ENCODE measurements at places on chromosomes 4 and X.

GRCh38 chr4:66307641-66308438 is 637.6 kb upstream of the EPHA5 start:
- DNase-seq = no peak

DNA sequence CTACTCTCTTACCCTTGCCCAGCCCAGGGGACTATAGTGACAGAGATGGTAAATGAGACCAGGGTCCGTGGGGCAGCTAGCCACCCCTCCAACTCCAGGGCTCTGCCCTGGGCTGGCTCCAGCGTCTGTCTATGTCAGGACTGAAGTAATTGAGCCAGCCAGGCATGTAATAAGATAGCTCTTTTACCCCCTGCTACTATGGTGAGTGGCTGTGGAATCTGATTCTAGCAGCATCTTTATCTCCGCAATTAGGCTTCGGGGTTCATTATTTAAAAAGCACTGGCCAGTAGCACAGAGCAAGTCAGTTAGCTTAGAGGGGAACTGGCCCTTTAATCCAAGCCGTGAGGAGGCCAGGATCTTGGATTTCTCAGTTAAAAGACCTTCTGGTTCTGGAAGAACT is 123.3 kb upstream of the RAI2 start:
- DNase-seq = no peak

DNA sequence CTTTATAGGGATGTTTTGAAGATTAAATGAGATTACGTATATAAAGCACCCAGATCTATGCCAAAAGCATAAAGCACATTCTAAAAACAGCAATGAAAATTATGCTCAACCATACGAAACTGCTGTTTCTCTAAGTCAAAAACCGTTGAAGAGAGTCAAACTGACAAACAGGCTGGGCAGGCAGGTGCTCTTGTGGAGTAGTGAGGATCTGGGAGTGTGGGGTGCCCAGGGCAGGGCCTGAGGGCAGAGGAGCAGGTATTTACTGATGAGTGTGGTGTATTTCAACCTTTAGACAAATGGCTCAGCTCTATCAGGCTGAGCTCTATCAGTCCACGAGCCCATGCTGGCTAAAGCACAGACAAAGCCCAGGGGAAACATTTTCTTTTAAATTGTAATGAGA is 40.4 kb downstream of the RELL1 start:
- DNase-seq = no peak

DNA sequence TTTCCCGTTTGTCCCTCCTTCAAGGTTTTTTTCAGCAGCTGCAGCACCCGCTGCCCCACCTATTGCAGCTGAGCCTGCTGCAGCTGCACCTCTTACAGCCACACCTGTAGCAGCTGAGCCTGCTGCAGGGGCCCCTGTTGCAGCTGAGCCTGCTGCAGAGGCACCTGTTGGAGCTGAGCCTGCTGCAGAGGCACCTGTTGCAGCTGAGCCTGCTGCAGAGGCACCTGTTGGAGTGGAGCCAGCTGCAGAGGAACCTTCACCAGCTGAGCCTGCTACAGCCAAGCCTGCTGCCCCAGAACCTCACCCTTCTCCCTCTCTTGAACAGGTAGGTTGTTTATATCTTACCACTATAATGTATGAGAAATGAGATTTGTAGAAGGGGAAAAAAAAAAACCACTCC is 4.5 kb downstream of the PRR27 start:
- DNase-seq = no peak

DNA sequence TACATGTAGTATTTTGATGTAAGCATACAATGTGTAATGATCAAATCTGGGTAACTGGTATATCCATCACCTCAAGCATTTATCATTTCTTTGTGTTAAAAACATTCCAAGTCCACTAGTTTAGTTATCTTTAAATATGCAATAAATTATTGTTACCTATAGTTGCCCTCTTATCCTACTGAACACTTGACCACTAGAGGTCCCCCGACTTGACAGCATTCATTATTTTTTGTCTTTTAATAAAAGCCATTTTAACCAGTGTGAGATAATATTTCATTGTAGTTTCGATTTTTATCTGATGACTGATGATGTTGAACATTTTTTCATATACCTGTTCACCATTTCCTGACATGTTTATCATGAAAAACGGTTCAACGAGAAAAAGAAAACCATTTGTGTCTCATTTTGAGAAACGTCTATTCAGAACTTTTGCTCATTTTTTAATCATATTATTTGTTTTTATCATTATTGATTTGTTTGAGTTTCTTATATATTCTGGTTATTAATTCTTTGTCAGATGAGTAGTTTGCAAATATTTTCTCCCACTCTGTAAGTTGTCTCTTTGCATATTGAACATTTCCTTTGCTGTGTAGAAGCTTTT is 199.0 kb upstream of the CXXC4 start:
- DNase-seq = no peak

GRCh38 chr4:156718226-156718625 is 253.4 kb downstream of the PDGFC start:
- DNase-seq = no peak

DNA sequence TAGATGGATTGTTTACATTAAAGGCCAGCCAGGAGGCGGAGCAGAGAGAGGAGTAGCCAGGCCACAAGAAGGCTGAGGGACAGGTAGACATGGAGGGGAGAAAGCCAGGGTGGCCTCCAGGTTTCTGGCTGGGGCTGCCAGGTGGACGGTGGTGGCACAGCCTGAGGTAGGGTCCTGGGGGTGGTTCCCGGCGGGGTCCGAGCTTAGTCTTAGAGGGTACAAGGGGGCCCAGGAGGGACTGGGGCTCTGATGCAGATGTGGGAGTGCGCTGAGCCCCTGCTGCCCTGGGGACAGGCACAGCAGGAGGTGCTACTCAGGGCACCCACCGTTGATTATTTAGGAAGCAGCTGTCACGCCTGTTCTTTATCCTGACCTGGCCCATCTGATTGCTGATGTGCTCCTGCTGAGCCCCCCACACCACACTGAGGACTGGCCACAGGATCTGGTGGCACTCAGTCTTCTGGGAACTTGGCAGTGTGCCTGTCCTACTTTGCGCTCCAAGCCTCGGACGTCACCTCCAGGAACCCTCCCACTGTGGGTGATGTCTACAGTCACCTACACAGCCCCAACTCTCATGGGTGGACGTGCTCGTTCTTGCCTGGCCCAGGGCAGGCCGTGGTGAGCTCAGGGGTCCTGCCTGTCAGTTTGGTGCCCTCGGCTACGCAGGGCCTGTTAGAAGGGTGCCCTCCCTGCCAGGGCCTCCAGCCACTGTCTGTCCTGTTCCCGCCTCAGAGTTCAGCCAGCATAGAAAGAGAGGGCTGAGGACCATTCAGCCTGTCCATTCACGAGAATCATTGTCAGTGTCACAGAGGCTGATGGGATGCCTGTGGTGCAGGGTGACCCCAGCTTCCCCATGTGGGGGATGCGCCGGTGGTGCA is 12.0 kb downstream of the WFS1 start:
- no peak for DNase-seq

DNA sequence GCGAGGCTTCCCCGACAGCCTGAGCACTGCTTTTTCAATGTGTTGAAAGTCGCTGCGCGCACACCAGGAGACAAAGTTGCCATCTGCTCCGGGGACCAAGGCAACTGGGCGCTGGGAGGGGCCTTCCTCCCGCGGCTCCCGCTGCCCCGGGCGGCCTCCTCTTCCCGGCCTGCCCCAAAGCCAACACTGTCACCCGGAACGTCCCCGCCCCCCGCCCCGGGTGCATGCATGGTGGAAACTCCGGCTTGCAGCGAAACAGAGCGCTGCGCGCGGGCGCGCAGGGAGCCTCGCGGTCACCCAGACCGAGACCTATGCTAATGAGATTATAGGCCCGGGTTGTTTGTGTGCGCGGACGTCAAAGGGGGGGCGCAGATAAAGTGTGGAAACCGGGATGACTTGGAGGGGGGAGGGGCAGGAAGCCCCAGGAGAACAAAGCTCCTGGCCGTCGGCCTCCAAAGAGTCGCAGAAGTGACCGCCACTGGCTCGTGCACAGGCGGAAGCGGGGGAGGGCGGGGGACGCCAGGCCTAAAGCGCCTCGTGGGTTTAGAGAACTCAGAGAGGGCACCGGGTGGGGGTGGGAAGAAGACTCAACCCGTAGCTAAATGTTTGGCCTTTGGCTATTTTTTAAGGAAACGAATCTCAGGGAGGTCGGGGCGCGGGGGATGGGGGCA is 88.8 kb downstream of the BCOR start:
- DNase-seq = no peak

DNA sequence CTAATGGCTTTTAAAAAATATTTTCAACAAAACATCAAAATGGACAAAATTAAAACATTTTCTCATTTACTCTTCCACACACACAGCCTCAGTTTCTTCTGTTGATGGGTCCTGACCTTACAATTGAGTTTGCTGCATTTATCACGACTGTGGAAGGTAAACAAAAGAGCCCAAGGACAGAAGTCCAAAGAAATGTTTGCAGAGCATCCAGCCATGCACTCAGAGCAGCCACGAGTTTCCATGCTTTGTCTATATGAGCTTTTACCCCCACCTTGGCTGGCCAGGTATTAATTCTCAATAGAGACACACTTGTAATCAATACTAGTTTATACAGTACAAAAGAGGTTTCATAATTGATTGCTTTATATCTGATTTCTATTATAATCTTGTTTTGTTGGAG is 85.0 kb upstream of the WDFY3 start:
- DNase-seq = no peak

Data from NCI-H1436 treated with DMSO at 0.1 percent for 48 hours (cell line).